ENCODE measurements at places on chromosomes 2 and 18.

DNA sequence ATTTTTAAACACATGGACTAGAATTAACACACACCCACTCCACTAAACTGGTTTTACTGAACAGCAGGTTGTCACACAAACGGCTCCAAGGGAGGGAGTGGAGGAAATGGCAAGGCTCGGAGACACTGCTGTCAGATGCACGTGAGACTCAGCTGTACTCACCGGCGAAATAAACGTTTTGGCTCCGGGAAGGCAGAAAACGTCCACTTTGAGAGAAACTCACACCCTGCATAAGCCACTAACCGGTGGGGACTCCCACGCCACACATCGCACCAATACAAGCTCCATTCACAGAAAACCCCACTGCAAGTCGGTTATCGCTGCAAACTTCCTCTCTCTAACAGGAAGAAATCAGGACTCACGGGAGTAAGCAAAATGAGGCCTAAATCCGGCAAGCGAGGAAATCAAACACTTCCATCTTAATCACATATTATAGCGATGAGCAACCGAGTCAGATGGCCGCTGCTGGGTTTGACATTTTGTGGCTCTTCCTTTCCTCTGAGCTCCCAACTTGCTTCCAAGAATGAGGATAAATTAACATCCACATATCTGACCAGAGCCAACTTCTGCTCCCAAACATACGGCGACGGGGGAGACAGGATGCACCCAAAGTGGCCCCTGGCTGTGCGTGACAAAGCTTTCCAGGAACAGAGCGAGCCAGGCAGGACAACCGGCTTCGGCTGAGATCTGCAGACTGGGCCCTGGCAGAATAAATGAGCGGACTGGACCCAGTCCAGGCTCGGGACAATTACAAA lies 63.5 kb downstream of the HDAC4 start:
- DNase-seq = no peak

GRCh38 chr2:148135705-148136104 lies 114.8 kb downstream of the MBD5 start:
- no peak for DNase-seq

GRCh38 chr18:37355772-37356171 lies 209.8 kb downstream of the CELF4 start:
- DNase-seq = no peak

DNA sequence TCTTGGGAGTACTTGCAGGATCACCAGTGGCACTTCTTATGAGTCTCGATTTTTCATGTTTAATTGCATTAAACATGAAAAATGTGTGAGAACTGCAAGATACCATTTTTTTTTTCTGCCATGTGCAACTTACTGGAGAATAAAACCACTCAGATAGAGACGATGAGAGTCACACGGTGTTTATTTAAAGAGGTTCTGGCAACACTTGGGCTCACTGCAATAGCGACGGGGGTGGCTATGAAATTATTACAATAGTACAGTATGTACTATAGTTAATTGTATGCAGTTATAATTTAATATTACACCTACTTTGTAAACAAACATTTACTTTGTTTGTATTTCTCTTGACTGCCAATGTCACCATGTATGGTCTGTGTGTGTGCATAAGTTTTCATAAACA lies 479.8 kb downstream of the NUP35 start:
- DNase-seq = no peak

DNA sequence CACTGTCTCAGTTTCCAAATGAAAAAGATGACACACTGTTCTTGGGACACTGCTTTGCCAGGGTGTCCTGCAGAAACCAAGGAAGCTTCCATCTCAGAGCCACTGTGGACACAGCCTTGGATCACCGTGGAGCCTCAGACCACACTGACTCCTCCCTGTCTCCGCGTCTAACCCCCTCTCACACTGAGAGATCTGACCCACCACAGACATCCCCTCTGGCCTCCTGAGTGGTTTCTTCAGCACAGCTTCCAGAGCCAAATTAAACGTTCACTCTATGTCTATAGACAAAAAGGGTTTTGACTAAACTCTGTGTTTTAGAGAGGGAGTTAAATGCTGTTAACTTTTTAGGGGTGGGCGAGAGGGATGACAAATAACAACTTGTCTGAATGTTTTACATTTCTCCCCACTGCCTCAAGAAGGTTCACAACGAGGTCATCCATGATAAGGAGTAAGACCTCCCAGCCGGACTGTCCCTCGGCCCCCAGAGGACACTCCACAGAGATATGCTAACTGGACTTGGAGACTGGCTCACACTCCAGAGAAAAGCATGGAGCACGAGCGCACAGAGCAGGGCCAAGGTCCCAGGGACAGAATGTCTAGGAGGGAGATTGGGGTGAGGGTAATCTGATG lies 113.4 kb upstream of the PKDCC start:
- no peak for DNase-seq

DNA sequence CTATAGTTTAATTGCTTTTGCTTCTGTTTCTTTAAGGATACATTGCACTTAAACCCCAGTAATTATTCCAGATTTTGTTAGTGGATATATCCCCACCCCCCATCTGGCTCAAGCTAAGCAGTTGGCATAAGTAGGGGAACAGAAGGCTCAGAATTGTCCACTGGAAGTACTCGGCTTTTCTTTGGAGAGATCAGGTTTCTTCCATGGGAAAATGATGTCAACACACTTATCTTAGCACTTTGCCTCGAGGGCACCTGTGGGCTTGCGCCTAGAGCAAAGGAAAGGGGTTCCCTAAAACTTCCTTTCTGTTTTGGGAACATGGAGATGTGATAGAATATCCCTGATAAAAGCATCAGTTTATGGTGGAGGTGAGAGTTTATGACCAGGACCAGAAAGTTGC lies 130.6 kb downstream of the FMNL2 start:
- no peak for DNase-seq

DNA sequence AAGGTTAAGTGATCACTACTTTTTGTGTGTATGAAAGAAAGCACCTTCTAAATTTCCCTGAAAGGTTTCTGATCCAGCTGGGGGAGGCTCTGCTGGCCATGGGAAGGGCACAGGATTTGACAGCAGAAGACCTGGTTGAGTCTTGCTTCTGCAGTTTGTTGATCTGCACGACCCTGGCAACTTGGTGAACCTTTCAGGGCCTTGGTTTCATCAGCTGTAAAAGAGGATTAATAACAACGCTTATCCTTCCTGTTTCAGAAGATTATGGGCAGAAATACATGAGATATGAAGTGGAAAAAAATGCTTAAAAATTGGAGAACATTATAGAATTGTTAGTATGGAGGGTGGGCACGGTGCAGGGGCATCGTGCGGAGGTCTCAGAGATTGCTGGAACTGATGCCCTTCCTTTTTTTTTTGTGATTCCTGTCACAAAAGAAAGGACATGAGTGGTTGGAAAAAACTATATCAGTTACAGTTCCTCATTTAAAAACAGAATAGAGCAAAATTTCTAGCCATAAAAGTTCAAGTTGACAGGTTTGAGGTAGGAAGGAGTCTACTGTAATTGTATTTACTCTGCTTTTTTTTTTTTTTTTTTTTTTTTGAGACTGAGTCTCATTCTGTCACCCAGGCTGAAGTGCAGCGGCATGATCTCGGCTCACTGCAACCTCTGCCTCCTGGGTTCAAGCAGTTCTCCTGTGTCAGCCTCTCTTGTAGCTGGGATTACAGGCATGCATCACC lies 47.4 kb downstream of the MFSD6 start:
- no peak for DNase-seq

- DNase-seq = no peak
Observed at GRCh38 chr2:193810533-193810932, 1615.8 kb upstream of the TMEFF2 start.

DNA sequence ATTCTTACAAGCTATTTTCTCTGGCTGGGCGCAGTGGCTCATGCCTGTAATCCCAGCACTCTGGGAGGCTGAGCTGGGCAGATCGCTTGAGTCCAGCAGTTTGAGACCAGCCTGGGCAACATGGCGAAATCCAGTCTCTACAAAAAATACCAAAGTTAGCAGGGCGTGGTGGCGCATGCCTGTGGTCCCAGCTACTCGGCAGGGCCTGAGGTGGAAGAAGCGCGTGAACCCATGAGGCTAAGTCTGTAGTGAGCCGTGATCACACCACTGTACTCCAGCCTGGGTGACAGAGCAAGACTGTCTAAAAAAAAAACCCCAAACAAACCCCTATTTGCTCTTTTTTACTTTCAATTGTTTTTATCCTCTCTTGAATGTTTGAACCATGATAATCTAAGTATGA lies 37.0 kb downstream of the PPP4R1 start:
- DNase-seq = no peak

DNA sequence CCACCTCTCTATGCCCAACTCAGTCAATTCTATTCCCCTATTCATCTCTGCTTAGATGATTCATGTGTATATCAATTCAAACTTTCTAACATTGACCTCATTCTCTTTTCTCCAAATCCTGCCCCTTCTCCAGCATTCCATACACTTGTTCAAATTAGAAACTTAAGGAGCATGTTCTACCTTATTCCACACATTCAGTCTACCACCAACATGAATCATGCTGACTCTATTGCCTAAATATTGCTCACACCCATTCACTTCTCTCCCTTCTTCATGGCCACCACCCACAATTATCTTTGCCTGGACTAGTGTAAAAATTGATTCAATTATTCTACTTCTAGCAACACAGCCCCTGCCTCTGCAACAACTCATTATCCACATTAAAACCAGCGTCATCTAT lies 147.5 kb downstream of the VWC2L start:
- no peak for DNase-seq

- DNase-seq = no peak
Observed at GRCh38 chr2:219668316-219668715, 40.9 kb downstream of the SLC4A3 start.

DNA sequence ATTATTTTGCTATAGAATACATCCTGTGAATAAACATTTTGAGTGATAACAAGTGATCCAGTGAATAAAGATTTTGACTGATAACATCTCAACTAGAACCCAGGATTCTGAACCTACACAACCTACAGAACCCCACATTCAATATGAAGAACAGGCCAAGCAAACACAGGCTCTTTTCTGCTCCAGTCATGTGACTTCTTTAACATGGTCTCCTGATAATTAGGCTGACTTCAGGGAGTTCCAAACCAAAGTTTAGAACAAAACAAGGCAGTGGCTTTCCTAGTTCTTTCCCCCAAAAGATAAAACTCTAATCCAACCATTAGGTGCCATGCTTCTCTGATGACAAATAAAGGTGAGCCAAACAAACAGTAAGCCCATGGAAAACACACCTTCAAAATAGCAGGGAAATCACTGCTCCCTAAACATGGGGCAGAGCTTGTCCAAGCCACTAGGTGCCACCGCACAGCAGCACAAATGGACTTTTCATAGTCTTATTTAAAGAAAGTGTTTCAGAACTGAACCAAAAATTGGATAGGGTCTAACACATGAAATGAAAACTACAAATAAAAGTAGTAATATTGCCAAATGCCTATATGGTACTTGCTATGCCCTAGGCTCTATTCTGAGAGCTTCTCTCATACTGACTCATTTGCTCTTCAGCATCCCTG lies 95.3 kb downstream of the EVA1A start:
- DNase-seq = no peak

DNA sequence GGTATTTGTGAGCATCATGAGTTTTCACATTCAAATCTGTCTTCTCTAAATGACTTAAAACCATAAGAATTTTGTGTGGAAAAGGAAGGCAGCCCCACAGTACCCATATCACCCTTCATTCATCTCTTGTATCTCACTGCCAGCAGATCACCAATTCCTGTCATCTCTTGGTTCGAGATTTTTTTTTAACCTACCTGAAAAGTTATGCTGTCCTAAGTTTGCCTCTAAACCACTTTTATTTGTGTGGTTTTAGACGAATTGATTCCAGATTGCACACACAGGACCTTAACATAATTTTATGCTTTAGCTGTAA lies 32.0 kb downstream of the ABCG5 start:
- no peak for DNase-seq

DNA sequence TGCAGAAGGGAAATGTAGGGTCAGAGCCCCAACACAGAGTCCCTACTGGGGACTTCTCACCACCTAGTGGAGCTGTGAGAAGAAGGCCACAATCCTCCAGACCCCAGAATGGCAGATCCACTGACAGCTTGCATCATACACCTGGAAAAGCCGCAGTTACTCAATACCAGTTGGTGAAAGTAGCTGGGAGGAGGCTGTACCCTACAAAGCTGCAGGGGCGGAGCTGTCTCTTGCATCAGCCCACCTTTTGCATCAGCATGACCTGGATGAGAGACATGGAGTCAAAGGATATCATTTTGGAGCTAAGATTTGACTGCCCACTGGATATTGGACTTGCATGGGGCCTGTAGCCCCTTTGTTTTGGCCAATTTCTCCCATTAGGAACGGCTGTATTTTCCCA lies 237.3 kb downstream of the CALCRL start:
- no peak for DNase-seq

DNA sequence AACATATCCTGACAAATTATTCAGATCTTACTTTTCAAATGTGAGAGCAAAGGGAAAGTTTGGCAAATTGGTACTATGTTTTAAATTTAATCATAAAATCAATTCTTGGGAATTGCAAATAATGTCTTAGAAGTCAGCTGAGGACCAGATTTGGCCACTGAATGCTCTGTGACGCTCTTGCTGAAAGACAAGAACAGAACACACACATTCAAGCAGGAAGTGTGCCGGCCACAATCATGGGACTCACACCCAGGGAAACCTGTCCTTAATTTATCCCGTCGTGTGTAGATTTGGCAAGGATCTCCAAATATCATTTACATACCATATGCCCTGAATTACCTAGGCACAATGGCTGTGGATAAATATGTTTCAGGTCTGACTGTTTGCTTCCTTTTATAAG lies 253.1 kb downstream of the TCF4 start:
- DNase-seq = no peak
